ENCODE measurements at places on chromosomes 11 and 22.

DNA sequence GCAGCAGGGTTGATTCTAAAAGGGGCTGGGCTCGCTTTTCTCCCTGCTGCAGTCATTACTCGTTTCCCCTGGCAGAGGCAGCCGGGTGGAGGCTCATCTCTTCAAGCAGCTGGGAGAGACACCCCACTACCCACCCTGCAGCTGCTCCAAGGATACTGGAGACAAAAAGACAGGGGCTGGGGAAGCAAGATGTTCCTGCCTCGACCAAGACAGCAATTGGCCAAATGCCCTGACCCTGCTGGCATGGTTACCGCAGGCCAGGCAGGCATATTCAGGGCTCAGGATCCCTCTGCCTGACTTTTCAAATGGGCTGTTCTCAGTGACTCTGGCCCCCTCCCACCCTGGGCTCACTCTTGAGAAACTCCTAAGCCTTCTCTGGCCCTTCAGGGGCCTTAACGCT lies 6.8 kb upstream of the RGL4 start:
- no peak for DNase-seq

- no peak for DNase-seq
These were observed 41.7 kb downstream of the EXPH5 start for GRCh38 chr11:108551651-108552462.

DNA sequence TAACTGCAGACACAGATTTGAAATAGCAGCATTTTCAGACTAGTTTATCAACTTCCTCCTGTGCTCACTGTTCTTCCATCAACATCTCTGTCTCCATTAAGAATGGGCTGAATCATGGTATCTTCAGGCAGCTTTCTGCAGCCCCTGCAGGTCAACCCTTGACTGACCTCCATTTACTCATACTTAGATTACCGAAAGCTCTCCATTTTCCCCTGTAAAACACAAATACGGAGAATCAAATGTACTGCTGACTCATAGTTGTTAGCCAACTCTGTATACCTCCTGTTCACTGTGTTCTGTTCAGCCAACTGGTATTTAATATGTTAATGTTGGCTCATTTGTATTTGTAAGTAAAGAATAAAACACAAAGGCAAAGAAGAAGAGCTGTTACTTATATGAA lies 364.0 kb downstream of the CASP12 start:
- DNase-seq, result no peak

DNA sequence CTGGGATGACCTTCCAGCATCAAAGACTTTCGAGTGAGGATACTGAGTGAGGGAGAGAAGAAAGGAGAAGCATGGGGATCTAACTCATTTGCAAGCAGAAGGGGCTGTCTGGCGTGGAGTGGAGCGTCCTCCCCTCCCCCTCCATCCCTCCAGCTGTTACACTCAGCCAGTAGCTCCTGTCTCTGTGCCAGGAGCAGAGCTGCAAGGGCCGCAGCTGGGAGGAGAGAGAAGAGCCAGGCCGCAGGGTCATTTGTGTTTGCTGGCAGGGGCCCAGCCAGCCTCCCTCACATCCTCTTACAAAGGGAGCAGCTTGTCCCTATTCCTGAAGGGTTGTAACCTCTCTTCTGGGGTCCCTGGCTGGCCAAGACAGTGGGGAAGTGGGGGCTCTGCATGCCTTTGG lies 57.9 kb downstream of the NECTIN1 start:
- no peak for DNase-seq

DNA sequence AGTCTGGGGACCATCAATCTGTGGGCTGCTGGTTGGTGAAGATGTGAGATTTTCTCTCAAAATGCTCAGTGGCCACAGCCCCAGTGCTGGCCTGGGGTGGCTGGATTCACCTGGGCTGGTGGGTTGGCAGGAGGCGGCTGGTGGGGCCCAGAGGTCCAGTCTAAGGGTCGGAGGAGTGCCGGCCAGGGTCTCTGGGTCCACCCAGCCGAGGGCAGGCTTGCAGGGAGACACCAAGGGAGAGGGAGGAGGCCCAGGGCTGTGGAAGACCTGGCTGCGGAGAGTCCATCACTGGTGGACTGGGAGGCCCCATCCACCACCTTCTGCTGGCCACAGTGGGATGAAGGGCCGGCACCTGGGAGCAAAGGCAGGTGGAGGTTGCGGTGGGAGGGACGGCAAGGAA lies 582 bp upstream of the SHANK3 start:
- DNase-seq, result no peak

GRCh38 chr11:118078911-118079411 lies 2.1 kb downstream of the TMPRSS4 start:
- DNase-seq, result no peak

DNA sequence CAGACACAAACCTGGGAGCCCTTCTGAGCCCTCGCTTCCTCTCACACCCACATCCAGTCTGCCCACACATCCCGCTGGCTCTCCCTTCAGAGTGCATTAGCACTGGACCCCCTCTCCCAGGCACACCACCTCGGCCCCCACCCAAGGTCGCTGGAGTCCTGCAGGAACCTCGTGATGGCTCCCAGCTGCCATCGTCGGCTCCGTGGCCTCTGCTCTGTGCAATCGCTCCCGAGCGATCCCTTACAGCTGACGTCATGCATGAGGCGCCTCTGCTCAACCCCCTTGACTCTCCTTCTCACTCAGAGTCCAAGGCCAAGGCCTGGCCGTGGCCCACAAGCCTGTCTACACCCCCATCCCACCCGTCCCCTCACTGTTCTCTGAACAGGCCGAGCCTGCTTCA lies 183.9 kb downstream of the EFCAB6 start:
- no peak for DNase-seq

DNA sequence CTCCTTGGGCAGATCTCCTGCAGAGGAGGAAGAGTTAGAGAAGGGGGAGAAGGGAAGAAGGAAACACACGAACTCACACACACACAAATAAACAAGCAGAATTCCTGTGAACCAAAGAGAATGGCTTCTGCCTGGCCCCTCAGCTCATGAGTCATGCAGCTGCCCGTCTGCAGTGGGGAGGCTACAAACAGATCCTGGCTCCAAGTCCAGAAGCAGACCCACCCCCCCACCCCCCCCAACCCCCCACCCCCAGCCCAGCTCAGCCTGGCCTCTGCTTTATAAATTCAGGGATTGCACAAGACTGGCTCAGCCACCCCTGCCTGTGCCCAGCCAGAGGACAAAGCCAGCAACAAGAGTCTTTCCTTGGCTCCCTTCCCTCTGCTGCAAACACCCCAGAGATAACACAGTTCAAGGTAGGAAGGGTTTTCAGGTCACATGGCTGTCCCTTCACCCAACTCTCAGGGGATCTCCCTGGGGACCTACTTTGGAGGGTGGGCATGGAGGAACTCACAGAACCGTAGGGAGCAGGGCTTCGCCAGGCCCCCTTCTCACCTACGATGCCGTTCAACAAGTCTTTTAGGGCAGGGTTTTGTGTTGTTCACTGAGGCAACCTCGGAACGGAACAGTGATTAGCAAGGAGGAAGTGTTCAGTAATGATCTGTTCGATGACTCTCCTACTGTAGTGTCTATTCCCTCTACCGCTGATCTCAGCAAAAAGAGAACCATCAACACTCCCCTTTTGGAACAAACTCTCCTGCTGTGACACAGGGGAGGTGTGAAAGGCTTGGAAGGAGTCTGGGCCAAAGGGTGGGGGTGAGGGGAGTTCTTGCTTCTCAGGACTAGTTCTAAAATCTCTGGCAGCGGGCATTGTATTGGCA lies 35.5 kb downstream of the RPL27A start:
- no peak for DNase-seq

- no peak for DNase-seq
These were observed 114.2 kb upstream of the PARVA start for GRCh38 chr11:12263141-12263693.

DNA sequence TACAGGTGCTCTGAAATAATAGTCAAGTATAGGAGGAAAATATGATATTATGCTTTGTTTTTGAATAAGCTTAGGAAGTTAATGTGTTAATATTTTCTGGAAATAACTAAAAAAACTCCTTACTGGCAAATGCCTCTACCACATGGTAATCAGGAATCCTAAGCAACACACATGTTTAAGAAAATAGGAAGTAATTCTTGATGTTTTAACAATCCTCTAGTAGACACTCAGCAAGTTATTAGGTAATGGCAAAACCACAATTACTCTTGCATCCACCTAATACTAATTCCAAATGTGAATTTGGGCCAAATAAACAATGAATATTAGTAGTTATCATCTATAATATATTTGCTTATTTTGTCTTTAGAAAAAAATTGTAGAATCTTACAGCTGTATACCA lies 53.6 kb downstream of the SLC35F2 start:
- DNase-seq, result no peak

GRCh38 chr11:45170484-45170883 lies 24.0 kb downstream of the PRDM11 start:
- DNase-seq, result no peak

DNA sequence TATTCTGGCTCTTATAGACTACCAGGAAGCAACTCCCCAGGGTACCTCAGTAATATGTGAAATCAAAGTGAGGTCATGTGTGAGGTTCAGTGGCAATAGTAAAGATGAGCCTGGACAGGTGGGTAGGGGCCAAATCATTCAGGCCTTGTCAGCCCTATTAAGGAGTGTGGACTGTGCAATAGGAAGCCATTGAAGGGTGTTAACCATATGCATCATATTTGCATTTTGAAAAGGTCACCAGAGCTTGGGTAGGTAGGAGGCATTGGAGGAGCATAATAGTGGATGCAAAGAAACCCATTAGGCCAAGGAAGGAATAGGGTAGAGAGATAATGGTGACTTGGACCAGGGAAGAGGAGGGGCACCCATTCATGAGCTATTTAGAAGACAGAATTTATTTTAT lies 8.4 kb upstream of the MRPL11 start:
- no peak for DNase-seq

- no peak for DNase-seq
These were observed 16.6 kb downstream of the DGAT2 start for GRCh38 chr11:75785187-75785586.

DNA sequence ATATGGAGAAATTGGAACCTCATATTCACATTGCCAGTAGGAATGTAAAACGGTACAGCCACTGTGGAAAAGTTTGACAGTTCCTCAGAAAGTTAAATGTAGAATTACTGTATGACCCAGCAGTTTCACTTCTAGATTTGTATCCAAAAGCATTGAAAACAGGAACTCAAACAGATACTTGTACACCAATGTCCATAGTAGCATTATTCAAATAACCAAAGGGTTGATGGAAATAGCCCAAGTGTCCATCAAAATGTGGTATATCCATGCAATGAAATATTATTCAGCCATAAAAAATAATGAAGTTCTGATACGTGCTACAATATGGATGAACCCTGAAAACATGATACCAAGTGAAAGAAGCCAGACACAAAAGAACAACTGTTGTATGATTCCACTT lies 17.8 kb downstream of the PRRG4 start:
- no peak for DNase-seq

DNA sequence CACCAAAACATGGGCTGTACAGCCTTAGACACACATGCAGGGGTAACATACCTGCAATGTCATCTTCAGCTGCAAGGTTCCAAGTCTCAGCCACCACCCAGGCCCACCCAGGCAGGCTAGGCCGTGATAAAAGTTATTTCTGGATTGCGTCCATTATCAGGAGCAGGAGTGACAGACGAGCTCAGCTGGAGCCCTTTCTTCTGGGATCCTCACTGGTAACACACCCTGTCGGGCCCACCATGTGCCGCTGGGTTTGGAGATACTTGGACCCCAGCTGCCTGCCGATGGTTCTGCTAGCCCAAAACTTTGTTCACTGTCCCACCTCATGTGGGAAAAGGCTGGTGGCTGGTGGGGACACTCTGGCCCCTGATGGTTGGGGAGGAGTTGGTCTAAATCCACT lies 24.8 kb downstream of the TMPRSS5 start:
- no peak for DNase-seq

DNA sequence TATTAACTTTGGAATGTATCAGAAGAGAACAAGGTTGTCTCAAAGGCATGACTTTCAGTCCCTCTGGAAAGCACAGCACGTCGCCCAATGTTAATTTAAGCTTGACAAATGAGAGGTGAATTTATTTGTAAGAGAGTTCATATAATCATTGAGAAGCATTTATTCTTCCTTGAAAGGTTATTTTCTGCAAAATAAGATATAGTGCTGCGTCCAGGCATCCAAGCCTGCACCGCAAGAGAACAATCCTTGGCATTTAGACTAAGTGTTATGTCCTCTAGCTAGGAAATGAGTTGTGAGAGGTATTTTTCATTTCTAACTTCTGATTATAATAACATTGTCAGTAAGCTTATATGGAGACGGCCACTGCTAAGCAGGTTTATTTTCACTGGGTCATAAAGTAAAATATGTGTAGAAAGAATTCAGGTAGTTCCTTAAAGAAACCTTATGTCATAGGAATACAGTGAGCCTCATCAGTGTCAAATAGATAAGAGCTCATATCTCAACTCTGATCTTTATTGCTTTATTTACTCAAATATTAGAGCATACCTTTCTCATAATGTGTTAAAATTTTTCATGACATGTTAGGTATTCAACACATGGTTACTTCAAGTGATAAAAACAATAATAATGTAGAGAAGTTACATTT lies 182.0 kb downstream of the LUZP2 start:
- no peak for DNase-seq

DNA sequence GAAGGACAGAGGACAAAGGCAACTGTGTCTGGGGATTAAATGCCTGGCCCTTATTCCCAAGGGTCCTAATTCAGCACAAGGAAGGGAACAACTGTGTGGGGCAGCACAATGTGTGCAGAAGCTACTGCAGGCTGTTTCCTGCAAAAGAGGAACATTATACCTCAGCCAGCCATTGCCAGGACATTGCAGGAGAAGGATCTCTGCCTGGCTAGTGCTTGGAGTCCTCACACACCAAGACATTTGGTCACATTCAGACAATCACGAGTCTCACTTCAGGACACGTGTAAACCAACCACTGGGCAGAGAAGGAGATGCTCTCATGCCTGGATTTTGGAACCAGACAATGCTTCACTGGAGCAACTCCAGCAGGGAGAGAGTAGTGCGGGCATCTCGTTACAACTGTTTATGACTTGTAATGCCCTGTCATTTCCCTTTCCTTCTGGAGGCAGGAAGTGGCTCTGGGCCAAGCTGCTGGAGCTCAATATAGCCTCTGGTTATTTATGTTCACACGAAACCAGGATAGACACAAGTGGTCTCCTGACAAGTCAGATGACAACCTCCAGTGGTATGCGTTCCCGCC lies 23.9 kb upstream of the ZC3H12C start:
- no peak for DNase-seq

DNA sequence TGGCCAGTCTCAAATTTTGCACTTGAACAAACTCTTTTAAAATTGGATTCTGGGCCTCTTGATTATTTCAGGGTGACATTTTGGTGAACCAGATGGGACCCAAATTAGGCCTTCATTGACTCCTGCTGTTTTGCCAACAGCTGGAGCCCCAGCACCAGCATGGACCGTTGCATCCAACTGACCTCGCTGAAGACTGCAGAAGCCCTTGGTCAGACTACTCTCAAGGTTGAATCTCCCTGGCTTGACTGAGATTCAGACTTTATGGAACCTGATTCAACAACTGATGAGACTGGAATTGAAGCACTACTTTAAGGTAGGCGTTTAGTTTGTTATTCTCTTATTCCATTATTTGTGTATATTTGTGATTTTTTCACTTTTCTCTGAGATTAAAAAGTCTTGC lies 41.7 kb downstream of the NARS2 start:
- no peak for DNase-seq

DNA sequence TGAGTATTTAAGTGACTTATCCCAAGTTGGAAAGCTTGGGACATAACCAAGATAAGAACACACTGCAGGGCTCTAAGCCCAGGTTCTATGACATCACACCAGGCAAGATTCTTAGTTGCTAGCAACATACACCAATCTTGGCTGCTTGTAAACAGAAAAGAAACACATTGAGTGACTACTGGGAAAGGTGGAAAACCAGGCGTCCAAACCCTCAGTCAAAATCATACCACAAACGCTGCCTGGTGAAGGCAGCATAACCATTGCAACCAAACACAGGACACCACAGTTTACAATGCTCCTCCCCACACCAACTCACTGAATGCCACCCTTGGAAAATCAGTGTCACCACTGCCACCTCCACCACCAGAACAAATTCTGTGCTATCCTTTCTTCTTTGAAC lies 379.9 kb downstream of the TTC28 start:
- DNase-seq, result no peak
